ENCODE measurements at places on chromosomes 13 and 19.

GRCh38 chr13:38854226-38854625 is 136.4 kb downstream of the STOML3 start:
- DNase-seq = no peak

DNA sequence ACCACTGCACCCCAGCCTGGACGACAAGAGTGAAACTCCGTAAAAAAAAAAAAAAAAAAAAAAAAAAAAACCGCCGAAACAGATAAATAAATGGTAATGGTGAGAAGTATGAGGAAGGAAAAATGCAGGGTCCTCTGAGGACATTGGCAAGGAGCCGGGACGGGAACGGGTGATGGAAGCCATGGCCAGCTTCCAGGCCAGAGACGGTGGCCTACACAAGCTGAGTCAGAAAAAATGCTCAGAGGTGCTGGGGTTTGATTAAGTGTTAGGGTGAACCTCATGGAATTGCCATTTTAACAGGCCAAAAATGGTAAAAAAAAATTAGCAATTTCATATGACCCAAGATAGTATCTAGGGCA is 866 bp upstream of the ZSWIM4 start:
- DNase-seq = no peak

DNA sequence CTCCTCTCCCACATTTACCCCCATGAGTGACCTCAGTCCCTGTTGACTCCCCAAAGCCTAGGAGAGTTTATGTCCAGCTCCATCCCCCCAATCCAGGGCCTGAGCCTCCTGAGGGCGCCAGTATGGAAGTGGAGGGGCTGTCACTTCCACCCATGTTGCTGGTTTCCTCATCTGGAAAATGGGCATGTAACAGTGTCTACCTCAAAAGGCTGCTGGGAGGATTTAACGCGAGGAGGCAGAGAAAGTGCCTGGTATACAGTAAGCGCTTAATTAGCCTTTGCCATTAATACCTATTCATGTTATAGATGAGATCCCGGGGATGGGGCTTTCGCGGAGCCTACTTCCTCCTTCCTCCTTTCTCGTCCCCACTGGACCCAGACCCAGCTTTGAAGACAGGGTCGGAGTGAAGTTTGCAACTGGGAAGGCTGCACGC is 476 bp downstream of the TYK2 start:
- no peak for DNase-seq

- DNase-seq = peak; percentile 19
Measured at GRCh38 chr19:17719730-17720400, 585 bp downstream of the MAP1S start.

- DNase-seq = no peak
Measured at GRCh38 chr19:4372165-4373012, 28.0 kb downstream of the SH3GL1 start.

GRCh38 chr13:51804295-51805172 is 571 bp upstream of the DHRS12 start:
- DNase-seq = no peak

DNA sequence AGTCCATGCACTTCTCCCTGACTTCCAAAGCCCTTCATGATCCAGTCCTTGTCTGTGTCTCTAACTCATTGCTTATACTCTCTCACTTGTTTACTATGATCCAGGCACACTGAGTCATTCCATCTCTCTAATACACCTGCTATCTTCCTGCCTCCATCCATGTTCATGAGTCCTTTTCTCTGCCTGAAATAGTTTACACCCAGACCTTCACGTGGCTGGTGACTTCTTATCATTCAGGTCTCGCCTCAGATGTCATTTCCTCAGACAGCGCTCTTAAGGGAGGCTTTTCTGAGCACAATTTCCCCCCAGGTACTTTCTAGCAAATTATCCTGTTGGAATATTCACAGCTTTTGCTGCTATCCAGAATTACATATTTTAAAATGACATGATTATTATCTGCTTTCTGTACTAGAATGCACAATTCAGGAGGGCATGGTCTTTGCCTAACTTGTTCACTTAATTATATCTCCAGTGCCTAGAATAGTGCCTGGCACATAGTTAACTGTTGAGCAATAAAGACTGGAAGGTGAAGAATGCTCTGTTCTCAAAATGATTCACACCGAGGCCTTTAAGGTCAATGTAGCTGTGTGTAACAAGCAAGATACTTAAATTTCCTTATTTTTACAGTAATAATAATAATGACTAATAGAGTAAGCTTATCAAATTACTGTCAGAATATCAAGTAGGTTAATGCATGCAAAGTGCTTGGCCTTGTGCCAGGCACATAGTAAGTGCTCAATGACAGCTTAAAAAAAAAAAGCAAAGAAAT is 183.7 kb upstream of the SPRY2 start:
- DNase-seq = no peak

DNA sequence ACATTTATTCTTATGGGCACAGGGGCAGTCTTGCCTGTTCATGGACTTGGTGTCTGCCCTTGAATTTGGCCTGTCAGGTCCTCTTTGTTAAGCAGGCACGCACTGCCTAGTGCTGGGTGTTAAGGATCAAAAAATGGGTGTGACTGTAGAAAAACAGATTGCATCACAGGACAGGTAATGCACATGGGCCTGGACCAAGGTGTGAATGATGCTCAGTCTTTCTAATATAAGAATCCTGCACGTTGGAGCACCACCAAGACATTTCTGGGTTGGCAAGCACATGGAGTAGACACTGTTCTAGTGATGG is 33.7 kb downstream of the GATAD2A start:
- DNase-seq = no peak

- no peak for DNase-seq
Measured at GRCh38 chr19:32497391-32497790, 83.6 kb upstream of the PDCD5 start.

DNA sequence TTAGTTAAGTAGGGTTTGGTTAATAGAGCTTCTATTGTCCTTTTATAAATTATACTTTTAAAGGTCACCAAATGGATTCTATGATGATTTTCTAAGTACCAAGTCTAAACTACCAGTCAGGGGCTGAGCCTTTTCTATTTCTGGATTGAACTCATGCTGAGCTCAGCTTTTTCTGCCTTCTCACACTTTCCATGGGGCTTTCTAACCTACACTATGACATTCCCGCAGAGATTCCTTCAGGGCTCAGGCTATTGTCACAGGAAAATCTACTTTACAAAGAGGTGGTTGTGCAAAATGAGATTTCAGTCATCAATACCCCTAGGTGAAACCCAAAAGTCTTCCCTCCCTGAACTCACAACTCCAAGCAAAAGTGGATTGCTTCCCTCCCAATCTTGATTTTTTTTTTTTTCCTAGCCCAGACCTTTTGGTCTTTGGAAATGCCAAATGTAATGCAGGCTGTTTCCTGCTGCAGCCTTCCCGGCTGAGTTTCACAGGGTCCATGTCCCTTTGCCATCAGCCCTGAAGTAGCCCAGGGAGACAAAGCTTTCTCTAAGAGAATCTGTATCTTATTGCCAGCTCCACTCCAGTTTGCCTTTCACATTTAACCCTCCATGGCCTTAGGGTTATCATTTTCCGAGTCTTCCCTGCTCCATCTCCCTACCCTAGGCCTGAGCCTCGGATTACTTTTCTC is 13.6 kb downstream of the C13orf42 start:
- DNase-seq = no peak

GRCh38 chr13:60155978-60156377 is 7.8 kb downstream of the DIAPH3 start:
- no peak for DNase-seq

DNA sequence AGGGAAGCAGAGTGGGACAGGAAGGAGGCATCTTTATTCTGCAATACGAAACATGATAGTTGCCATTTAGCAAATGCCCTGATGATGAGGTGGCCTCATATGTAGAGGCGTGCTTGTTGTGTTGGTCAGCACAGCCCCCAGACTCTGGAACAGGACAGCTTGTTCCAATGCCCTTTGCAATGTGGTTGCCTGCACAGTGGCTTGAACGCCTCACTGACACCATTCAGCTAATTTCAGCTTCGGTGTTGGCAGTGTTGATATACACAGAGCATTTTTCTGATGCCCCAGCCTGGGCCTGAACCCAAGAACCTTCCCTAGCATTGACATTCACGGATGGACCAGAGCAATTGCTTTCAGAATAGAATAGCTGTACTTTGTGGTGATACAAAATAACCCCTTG is 133.3 kb downstream of the HS6ST3 start:
- DNase-seq = no peak

DNA sequence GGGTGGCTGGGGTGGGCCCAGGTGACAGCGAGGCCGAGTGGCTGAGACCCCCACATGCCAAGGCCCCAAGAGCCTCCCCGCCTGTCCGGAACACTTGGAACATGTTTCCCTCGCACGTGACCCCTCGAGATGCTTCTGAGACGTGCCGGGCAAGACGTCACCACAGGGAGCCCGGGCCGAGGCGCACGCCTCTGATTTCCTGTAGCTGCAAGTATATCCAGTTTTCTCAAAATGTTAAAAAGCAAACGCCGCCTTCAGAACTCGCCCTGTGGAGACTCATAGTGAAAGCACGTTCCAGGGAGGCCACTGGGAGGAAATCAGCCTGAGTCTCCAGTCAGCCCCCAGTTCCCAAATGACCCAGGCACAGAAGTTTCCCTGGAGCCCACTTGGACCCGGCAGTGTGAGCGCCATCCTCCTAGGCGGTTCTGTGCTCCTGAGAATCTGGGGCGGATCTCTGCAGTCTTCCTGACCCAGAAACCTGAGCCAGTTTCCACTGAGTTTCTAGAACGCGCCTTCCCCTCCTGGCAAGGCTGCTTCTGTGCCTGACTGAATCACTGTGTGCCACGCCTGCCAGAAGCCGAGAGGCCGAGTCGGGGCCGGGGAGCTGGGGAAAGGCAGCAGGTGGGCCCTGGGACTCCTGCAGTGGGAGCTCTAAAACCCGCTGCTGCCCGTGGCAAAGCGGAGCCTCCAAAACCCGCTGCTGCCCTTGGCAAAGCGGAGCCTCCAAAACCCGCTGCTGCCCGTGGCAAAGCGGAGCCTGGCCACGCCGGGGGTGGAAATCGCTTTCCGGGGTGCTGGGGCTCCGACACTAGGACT is 179.3 kb downstream of the KDM4B start:
- DNase-seq = no peak

- no peak for DNase-seq
Measured at GRCh38 chr13:80900561-80900960, 559.6 kb upstream of the SPRY2 start.

- DNase-seq = no peak
Measured at GRCh38 chr13:35978607-35979316, 152.4 kb downstream of the DCLK1 start.

- DNase-seq = no peak
Measured at GRCh38 chr13:95903569-95903968, 149.6 kb downstream of the UGGT2 start.

GRCh38 chr13:74203576-74203975 is 69.4 kb upstream of the KLF12 start:
- no peak for DNase-seq

DNA sequence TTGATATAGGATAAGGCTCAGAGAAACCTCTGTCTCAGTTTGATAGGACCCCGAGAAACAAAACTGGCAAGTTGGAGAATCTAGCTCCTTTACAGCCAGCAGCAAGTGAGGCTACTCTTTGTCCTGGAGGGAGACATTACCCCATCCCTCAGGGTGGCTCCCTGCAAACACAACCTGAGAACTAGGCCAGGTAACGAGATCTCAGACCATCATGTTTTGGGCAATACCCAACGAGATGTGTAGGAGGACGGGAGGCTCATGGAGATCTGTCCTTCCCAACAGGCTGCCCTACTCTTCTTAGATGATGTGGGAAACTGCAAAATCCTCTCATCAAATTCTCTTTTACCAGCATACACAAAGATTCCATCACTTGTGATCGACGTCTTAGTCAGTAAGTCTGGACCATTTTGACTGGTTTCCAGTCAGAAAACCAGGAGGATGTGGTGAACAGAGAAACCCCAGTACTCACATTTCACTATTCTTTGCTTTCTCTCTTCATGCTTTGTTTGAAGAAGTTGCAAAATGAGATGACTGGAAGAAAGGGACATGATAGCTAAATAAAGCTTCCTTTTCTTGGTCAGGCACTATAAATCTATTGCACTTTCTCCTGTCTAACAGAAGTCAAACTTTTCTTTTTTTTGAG is 6.0 kb upstream of the CTU1 start:
- no peak for DNase-seq

- no peak for DNase-seq
Measured at GRCh38 chr19:42629191-42629590, 34.5 kb upstream of the CEACAM8 start.

DNA sequence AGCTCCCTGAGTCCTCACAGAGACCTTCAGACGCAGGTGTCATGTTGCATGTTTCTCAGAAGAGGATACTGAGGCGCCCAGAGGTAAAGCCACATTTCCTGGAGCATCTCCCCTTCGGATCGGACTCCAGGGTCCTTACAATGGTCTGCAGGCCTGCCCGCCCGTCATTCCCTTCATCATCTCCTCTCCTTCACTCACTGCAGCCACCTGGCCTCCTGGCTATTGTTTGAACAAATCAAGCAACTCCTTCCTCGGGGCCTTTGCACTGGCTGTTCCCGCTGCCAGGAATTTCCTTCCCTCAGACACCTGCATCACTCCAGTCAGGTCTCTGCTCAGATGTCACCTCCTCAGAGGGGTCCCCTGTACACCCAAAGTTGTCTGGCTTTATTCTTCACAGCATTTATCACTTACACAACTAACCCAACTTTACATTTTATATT is 20.3 kb downstream of the CEACAM16 start:
- no peak for DNase-seq

GRCh38 chr19:20879501-20879900 is 43.5 kb upstream of the ZNF85 start:
- no peak for DNase-seq

DNA sequence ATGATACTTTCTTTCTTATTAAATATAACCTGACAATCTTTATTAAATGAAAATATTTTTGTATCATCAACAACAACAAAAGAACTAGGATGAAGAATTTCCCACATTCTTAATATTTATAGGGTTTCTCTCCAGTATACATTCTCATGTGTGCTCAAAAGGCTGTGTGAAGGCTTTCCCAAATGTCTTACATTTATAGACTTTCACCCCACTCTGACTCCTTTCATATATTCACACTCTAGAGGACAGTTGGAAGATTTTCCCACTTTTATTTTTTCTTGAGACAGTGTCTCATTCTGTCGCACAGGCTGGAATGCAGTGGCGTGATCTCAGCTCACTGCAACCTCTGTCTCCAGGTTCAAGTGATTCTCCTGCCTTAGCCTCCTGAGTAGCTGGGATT is 22.4 kb downstream of the ZNF14 start:
- DNase-seq = no peak

- DNase-seq = no peak
Measured at GRCh38 chr13:67620665-67621064, 390.5 kb upstream of the PCDH9 start.

GRCh38 chr19:40464059-40465024 is 1.2 kb downstream of the BLVRB start:
- peak; percentile 65 for DNase-seq

GRCh38 chr19:15555021-15555420 is 46.7 kb downstream of the CYP4F22 start:
- DNase-seq = no peak

GRCh38 chr19:4172861-4173473 is 9.4 kb downstream of the SIRT6 start:
- peak; percentile 33 for DNase-seq

GRCh38 chr13:75481176-75482069 is 546 bp downstream of the TBC1D4 start:
- no peak for DNase-seq
